ENCODE measurements at places on chromosomes 1 and 21.

- no peak for DNase-seq
Measured at GRCh38 chr1:158943059-158943458, 11.7 kb downstream of the PYHIN1 start.

GRCh38 chr1:157348538-157349480, 203.5 kb downstream of the FCRL5 start:
- no peak for DNase-seq

- no peak for DNase-seq
Measured at GRCh38 chr21:43758811-43759210, 17.3 kb downstream of the CSTB start.

DNA sequence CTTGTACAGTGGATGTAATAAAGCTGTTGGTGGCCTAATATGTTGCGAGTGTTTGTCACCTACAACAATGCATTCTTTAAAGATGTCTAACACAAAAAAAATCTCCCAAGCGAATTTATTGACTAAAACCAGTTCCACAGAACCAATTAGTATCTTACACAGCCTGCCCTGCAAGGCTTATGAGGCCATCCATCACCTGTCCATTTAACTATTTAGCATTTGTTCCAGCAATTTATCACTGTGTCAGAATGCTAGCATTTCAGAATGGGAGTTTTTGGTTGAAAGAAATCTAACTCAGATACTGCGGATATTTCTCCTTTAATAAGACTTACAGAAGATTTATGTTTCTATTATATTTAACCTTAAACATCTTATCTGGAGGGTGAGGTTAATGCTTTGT, 831.1 kb upstream of the PRMT6 start:
- no peak for DNase-seq

DNA sequence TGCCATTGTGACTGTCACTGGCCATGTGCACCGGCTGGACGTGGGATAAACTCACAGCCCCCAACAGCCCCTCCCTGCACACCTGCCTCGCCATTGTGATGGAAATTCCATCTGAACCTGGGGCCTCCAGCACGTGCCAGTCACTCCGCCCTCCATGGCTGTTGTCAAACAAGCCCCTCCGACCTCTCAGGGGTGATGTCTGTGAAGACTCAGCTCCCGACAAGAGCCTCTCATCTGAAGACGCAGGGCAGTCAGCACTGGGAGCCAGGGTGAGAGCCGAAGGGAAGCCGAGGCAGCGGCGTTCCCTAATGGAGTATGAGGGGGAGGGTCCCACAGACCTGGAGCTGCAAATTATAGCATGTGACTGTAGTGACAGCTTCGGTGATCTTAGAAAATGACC, 1.4 kb upstream of the KRTAP10-2 start:
- no peak for DNase-seq

DNA sequence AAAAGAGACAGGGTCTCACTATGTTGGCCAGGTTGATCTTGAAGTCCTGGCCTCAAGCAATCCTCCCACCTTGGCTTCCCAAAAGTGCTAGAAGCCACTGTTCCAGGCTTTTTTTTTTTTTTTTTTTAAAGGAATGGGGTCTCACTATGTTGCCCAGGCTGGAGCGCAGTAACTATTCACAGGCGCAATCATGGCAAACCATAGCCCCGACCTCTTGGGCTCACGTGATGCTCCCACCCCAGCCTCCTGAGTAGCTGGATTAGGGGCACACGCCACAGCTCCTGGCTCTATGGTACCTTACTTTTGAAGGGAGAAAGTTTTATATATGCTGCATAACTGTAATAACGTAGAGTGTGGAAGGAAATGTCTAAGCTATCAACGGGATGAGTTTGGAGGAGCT, 5.7 kb upstream of the ATP13A2 start:
- no peak for DNase-seq

DNA sequence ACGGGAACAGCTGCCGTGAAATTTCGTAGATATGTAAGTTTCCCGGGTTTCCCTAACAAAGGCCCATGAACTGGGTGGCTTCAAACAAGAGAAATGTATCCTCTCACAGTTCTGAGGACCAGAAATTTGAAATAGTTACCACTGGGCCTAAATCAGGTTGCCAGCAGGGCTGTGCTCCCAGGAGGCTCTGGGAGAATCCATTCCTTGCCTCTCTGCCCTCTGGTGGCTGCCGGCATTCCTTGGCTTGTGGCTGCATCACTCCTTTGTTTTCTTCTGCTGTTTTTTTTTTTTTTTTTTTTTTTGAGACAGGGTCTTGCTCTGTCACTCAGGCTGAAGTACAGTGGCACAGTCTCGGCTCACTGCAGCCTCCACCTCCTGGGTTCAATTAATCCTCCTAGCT, 23.7 kb downstream of the UMODL1 start:
- no peak for DNase-seq

DNA sequence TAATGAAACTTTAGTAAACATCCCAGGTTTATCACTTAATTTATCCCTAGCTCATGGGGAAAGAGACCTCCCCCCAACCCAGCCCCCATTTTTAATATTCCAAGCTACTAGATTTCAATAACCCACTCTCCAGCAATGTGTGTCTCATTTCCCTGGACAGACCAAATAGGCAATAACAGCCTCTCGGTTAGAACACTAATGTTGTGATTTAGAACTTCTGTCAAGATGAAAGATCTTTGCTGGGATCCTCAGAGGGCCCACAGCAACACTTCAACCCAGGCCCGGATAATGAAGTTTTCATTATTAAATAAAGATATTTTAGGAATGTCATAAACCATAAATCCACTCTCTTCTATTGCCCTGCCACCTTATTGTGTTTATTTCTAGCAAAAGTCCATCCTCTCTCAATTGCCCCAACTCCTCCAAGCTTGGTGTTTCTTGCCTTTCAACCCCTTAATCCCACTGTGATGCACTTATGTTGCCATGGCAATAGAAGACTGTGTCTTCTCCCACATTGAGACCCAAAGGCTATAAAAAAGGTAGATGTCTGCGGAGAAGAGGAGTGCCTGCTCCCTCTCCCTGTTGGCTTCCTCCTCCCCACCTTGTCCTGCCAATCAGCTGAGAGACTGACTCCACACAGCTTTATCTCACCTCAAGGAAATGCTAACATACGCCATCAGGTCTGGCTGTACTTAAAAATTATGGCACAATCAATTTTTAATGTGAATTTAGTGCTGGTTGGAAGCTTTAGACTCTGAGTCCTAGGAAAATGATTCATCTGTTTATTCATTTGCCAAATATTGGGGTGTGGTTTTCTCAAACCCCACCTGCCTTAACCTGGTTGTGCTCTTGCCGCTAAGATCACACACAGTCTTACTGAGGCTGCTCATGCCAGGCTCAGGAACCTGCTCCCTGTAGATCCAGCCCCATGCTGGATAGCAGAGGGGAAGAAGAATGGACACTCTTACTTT, 258.3 kb upstream of the CAMK1G start:
- no peak for DNase-seq

GRCh38 chr1:935751-936231, 12.1 kb downstream of the SAMD11 start:
- DNase-seq, result peak; percentile 68

Measured in nephron progenitor cell (in vitro differentiated cells).